ENCODE measurements at places on chromosomes 6 and 20.
A peak's percentile ranks its signal among the peaks of the same experiment; 100 is the strongest.

DNA sequence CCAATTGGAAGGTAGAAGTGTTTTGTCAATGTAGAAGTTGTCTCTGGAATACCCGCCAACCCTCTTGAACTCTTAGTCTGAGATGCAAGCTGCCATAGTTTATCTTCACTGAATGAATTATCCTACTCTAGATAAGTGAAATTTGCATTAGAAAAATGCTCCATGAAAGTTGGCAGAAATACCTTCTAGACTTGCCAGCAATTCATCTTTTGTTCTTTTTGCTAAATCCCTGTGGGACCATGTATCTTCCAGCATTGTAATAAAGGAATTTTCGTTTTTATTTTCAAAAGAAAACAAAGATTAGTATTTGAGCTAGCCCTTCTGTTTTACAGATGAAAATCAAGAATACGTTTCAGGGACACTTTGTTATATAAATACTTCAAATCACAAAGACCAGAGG, 244.2 kb downstream of the CBLN4 start:
- no peak for DNase-seq

GRCh38 chr6:144181639-144182038, 31.3 kb downstream of the STX11 start:
- no peak for DNase-seq

DNA sequence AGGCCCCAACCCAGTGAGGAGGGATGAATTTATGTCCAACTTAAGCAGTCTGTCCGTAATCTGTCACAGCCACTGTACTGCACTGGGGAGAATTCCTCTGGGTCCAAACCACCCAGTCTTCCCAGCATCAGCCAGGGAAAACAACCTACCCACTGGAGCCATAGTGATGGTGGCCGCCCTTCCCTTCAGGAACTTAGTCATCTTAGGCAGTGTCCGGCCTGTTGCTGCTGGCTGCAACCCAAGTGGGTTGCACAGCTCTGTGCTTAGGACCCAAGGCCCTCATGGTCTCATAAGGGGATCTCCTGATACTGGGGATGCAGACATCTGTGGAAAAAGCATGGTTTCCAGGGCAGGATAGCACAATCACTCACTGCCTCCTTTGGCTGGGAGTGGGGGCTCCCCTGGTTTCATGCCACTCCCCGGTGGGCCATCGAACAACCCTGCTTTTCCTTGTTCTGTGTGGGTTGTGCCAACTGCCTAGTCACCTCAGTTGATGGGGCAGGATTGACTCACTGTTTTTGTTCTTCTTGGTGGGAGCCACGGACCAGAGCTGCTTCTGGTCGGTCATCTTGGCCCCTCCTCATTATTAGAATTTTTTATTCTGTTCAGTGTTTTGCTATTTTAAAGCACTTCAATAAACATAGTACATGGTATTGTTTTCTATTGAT, 591.9 kb downstream of the DOK5 start:
- no peak for DNase-seq

GRCh38 chr6:129707028-129707427, 2.9 kb downstream of the ARHGAP18 start:
- no peak for DNase-seq

DNA sequence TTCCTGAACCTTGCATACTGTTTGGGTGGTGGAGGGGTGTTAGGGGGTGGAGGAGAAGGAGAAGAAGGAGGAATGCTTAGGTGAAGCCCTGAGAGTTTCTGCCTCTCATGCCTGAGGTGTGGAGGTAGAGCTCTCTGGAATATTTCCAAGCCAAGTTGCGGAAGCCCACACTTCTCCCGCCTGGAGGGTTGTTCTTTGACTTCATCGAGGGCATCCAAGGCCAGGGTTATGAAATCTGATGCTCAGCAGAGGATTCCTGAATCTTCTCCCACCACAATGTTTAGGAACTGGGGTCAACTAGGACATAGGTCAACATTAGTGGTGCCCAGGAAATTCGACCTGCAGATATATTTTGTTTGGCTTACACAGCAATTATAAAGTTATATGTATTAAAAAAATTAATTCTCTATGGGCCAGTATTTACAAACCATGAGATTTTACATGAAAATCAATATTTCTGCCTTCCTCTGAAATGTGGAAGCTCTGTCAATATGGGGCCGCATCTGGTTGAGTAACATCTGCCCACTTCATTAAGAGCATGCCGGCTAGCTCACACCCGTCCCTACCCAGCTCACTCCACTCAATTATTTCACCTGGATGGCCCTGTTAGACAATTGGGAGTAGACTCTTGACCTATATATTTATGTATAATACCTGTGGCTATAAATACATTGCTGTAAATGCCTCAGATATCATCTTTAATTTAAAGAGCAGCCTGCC, 257.1 kb upstream of the ZFP64 start:
- no peak for DNase-seq

DNA sequence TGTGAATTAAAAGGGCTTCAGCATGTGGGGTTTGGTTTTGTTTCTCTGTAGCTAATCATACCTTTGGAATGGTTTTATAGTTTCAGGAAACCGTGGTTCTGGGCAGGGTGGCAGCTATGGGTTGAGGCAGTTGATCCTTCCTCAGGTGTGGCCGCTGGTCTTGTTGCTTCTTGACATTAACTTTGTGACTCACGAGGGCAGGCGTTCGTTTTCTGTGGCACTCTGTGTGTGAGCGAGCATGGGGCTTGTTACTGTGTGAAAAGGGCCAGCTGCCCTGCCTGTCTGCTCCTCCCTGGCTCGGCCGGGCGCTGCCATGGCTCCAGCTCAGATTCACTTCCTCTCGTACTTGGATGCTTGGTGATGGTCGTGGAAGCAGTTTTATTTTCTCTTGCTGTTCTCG, 16.2 kb downstream of the DNAJC5 start:
- DNase-seq = no peak

GRCh38 chr6:111777357-111777756, 95.9 kb downstream of the FYN start:
- no peak for DNase-seq

DNA sequence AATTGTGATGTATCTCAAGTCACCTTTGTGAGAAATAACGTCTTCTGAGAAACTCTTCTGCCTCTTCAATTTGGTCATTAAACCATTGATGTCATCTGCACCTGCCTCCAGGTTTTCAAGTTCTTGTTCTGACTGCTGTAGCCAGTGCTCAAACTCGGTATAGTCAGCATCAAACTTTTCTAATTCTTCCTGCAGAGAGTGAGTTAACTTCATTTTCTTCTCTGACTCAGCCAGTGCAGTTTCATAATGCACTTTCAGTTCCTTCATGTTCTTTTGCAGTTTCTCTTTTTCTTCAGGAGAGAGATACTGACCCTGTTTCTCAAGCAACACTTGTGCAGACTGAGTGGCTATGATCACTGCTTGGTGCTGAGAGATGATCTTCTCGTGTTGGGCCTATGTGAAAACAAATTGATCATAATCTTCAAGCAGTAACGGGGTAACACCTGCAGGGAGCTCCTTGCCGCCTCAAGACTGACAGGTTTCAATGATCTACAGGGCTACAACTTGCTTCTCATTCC, 48.8 kb downstream of the DST start:
- no peak for DNase-seq

DNA sequence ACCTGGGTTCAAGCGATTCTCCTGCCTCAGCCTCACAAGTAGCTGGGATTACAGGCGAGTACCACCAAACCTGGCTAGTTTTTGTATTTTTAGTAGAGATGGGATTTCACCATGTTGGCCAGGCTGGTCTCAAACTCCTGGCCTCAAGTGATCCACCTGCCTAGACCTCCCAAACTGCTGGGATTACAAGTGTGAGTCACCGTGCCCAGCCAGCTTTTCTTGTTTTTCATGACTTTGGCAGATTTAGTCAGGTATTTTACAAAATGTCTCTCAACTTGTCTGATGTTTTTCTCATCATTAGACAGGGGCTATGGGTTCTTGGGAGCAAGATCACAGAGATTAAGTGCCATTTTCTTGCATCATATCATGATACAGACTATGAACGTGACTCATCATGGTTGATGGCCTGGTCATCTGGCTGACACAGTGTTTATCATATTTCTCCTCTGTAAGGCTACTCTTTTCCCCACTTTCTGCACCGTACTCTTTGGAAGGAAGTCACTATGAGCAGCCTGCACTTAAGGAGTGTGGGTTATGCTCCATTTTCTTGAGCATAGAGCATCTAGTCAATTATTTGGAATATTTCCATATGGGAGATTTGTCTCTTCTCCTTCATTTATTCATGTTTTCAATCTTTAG, 67.8 kb downstream of the RNF182 start:
- DNase-seq = no peak

GRCh38 chr20:63957004-63957689, 931 bp upstream of the UCKL1 start:
- DNase-seq = peak; percentile 87

- no peak for DNase-seq
Observed at GRCh38 chr6:8879334-8879733, 444.0 kb upstream of the SLC35B3 start.

DNA sequence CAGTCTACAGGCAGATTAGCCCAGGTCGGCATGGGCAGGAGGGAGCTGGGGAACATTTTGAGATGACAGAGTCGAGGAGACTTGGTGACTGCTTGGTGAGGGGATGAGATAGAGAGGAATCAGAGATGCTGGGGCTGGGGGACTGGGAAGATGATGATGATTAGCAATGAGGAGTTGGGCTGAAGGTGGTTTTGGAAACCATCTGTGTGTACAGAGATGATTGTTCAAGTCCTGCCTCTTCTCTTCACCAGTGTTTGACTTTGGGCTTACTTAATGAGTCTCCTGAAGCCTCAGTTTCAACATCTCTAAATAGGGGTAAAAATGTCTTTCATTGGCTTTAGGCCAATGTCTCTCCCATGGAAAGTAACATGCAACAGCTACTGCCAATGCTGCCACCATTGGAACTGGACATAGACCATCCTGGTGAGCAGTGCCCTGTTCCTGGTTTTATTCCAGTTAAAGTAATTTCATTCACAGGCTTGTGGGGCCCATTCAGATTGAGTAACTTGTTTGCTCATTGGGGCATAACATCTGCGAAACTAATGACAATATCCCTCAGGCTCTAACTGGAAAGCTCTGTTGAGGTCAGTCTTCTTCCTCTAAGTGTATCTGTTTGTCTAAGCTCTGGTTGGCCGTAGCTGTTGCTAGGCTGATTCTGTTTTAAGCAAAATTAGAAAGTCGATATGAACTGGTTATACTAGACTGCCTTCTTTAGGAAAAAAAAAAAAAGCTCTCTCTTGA, 99.1 kb downstream of the ARMC2 start:
- DNase-seq = peak; percentile 98

- peak; percentile 81 for DNase-seq
Observed at GRCh38 chr6:82088978-82089771, 158.4 kb downstream of the IBTK start.

GRCh38 chr20:12968472-12968871, 40.3 kb upstream of the SPTLC3 start:
- DNase-seq = no peak

- peak; percentile 94 for DNase-seq
Observed at GRCh38 chr6:118748311-118749062, 97.1 kb upstream of the CEP85L start.

- DNase-seq = no peak
Observed at GRCh38 chr6:43999628-44000027, 127.6 kb downstream of the MRPL14 start.

GRCh38 chr6:107266563-107266962, 151.2 kb upstream of the BEND3 start:
- no peak for DNase-seq

DNA sequence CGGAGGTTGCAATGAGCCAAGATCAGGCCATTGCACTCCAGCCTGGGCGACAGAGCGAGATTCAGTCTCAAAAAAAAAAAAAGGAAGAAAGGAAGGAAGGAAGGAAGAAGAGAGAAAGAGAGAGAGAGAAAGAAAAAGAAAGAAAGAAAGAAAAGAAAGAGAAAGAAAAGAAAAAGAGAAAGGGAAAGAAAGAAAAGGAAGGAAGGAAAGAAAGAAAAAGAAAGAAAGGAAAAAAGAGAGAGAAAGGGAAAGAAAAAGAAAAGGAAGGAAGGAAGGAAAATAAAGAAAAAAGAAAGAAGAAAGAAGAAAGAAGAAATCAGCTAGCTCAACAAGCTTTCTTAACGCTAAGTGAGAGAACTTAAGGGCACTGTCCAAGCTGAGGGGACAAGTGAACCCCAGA, 7.6 kb upstream of the MATN4 start:
- no peak for DNase-seq

- no peak for DNase-seq
Observed at GRCh38 chr6:62441182-62441581, 155.2 kb upstream of the KHDRBS2 start.

GRCh38 chr6:165585060-165585459, 78.0 kb downstream of the PDE10A start:
- DNase-seq = no peak

DNA sequence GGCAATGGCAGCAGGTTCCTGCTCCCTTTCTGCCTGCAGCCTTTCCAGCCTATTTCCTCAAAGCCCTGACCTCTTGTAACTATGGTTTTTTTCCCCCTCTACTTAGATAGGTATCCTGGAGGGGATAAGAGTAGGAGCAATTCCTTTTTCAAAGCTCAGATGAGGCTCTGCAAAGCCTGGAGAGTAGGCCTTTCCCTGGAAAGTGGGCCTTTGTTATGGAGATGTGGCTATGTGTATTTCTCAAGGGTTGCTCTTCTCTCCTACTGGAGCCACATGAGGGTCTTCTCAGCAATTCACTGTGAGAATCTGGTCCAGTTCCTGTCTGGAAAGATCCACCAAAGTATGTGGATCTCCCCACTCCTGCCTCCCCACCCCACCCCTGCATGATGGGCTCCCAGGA, 96.0 kb downstream of the DTD1 start:
- DNase-seq = no peak

GRCh38 chr20:63280929-63281545, 8.4 kb downstream of the ARFGAP1 start:
- peak; percentile 3 for DNase-seq

DNA sequence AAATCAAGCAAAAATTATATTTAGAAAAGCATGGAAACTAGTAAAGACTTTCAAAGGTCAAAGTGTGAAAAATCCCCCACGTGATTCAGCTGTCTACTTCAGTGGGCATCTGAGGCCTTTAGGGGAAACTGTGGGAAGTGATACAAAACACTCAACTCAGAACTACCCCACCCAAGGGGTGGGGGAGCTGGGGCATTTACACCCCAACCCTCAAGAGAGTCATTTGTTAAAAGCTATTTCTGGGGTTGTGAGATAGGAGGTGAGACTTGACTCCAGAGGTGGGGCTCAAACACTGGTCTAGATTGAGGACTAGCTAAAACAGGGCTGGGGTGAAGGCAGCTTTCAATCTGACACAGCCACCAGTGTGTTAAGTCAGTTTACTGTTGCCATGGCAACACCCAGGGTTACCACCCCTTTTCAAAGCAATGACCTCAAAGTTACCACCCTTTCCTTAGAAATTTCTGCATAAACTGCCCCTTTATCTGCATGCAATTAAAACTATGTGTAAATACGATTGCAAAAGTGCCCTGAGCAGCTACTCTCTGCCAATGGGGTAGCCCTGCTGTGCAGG, 9.9 kb upstream of the GTSF1L start:
- peak; percentile 57 for DNase-seq

- no peak for DNase-seq
Observed at GRCh38 chr6:9437836-9438235, 977.0 kb downstream of the TFAP2A start.

- peak; percentile 45 for DNase-seq
Observed at GRCh38 chr20:34522969-34523871, 7.0 kb downstream of the DYNLRB1 start.

- DNase-seq = peak; percentile 29
Observed at GRCh38 chr6:161228921-161229591, 44.8 kb downstream of the AGPAT4 start.

All from NCI-H69 (cell line).